RWPE1 (cell line): ENCODE measurements at places on chromosomes 12 and 14.
A peak's percentile ranks its signal among the peaks of the same experiment; 100 is the strongest.

DNA sequence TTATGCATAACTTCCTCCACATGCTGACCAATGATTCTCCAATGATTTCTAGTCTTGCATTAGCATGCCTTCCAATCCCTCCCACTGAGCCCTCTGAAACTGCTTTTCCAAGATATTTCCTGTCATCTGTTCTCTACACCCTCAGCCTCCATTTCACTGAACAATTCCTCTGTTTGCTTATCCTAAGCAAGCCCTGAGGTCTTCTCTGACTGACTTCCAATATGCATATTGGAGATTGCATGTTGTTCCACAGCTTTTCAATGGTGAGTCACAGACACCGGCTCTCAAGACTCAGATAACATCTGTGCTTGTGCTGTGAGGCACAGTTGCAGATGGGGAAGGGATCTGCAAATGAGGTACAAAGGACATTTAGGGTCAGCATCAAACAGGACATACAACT lies 141.0 kb downstream of the SLC16A7 start:
- peak; percentile 34 for DNase-seq

DNA sequence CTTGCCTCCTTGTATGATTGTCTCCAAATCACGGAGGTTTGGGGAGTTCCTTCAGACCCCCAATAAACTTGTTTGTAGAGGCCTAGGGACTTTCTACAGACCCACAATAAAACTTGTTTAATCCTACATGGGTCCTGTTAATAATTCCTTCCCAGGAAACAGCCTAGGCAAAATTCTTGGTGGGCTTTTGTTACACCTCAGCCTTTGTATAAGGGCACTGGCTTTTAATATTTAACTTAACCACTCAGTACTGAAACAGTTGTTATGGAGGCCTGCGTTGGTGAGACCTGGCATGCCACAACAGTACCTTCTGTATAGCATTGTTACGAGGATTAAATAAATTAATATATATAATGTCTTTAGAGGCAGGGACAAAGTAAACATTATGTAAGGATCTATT lies 32.7 kb upstream of the FAR2 start:
- DNase-seq: no peak

- no peak for DNase-seq
These were observed 11.5 kb downstream of the GNS start for GRCh38 chr12:64747695-64748094.

- peak; percentile 81 for DNase-seq
These were observed 1181.2 kb downstream of the VRK1 start for GRCh38 chr14:97978341-97978740.

DNA sequence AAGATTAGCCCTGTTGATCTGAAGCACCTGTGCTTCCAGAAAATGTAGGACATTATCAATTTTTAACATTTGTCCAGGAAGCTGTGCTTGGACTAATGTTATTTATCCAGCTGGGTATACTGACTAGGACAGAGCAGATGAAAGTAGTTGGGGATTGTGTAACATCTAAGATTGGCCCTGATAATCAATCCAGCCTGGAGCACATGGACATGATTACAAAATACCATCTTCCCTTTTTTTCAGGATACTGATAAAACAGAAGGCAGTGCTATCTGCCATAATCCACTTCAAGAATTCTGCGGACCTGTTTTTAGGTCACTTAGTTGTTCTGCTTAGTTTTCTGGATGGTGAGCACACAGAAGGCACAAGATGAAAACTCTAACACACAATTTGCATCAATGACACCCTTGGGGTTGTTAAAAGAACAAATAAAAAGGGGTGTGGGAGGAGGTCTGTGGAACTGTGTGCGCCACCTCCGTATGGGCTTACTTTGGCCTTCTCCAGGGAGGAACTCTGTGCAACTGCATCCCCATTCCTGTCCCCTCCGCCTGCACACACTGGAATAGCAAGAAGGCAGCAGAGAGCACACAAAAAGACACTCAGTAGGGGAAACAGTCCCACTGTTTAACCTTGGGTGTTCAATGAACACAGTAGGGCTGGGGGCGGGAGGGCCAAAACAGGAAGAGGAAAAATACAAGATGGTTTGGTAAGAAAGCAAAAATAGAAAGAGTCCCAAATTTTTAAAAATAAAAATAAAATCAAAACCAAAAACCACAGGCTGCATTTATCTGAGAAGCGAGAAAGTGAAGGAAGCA lies 31.1 kb upstream of the DUSP6 start:
- DNase-seq: no peak

DNA sequence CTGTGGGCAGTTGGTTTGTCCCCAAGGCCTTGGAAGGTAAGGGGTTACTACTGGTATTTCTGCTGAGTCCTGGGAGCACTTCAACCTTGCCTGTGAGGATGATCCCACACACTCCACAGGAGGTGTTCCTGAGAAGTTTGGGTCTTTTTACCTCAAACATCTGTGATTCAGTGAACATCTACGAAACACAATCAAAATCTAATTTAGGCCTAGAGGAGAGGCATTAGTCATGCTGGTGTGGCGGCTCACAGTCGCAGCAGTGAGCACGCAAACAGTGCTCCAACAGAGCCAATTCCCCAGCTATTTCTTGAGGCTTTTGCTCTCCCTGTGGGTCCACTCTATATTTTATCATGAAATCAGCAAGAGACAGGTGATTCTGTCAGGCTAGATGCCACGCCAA lies 107.6 kb downstream of the APAF1 start:
- no peak for DNase-seq

DNA sequence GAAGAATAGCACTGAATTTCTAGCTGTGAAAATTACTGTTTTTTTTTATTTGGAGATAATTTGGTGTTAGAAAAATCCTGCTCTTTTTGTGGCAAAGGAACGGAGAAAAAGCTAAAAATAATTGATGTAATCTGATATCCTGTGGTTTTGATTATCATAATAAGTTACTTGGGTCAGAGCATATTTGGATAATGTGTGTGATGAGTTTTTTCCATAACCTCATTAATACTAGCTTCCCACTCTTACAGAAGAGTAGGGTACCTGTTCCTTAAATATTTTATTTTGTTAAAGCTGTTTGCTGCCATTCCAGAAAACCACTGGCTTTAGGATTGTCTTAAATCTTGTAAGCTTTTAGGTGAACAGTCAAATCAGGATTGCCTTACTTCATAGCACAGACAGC lies 4.7 kb downstream of the PSMC6 start:
- no peak for DNase-seq

- DNase-seq: no peak
These were observed 52.6 kb downstream of the GALC start for GRCh38 chr14:87940382-87940781.

DNA sequence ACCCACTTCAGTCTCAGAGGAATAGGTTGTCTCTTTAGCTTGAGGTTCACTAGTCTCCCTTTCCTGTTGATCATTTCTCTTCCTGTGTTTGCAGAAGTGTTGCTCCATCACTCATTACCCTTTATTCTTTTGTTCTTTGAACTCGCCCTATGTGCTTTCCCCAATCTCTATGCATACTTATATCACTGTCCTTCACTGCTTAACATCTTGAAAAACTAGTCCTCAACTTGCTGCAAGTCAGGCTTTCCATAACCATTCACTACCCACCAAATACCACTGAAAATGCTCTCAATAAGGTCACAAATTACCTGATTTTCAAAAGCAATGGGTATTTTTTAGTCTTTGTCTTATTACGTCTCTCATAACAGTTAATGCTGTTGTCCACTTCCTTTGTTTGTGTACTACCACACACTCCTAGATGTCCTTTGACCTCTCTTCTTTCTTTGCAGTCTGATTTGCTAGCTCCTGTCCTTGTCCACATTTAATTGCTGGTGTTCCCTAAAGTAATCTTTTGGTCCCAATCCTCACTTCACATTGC lies 80.8 kb downstream of the RIC8B start:
- DNase-seq: no peak

DNA sequence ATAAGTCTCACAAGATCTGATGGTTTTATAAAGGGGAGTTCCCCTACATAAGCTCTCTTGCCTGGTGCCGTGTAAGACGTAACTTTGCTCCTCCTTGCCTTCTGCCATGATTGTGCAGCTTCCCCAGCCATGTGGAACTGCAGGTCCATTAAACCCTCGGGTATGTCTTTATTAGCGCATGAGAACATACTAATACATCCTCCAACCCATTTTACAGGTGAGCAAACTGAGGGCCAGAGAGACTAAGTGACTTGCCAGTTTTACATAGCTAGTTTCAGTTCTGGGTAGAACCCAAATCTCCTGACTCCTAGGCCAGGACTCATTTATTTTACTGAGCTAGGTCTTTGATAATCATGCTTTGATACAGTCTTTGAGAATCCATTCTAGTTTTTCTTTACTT lies 406.9 kb downstream of the RAD51B start:
- DNase-seq: no peak
